ENCODE measurements at places on chromosomes 5 and 9. TPM values are rescaled to one million over a fixed set of nuclear protein-coding genes. Genes with fewer than 3 reads are reported as not detected.

CDC25C gene
- polyA plus RNA-seq: 4.5 TPM

PTGR1 gene
- polyA plus RNA-seq: 88.5 TPM

DNA sequence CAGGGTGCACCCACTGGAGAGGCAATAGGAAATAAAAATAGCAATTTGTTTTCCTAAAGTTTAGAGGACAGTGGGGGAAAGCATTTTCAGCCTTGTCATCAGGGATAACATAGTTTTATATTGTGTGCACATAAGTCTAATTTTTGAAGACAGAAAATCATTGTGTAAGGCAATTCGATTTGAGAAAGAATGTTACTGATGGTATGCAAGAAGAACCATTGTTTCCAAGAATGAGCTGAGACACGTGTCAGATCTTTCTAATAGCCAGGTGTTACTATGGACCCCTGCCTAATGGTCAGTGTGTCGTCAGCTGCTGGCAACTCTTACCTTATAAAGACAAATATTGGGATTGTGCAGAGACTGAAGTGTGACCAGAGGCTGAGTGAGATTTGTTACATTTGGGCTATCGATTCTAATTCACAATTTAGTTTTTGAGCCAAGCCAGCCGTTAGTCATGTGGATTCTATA lies 67.1 kb upstream of the PPP2R2B start:
- DNase-seq: no peak

GRCh38 chr9:102855641-102856040 lies 139.5 kb upstream of the CYLC2 start:
- no peak for DNase-seq

- DNase-seq: no peak
These were observed 210.1 kb downstream of the FBXL17 start for GRCh38 chr5:108171759-108172158.

LAMC3 gene
- polyA plus RNA-seq: 0.66 TPM

DNA sequence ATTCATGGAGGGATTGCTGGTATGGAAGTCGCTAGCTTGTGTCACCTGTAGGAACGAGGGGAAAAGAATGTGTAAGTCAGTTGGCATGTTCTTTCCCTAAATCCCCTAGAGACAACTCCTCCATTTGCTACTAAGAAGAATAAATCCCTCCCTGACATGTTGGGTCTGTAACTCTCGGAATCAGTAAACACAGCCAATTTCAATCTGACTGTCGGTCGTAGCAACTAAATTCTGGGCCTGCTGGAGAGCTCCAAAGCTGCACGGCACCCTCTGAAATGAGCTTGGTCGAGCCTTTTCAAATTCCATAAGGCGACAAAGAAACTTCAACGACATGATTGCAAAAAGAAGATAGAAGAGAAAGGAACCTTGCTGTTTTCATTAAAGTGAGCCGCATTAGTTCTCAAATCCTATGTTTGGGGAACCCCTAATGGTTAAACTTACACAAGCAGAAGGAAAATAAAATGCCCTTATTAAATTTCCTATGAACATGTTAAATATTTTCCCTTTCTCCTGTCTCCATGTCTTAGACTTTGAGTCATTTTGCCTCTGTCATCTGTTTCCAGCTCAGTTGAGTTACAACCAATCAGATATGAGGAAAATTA lies 735.8 kb upstream of the WWC1 start:
- DNase-seq: no peak

GRCh38 chr9:75064307-75065025 lies 23.5 kb downstream of the NMRK1 start:
- DNase-seq: no peak

DNA sequence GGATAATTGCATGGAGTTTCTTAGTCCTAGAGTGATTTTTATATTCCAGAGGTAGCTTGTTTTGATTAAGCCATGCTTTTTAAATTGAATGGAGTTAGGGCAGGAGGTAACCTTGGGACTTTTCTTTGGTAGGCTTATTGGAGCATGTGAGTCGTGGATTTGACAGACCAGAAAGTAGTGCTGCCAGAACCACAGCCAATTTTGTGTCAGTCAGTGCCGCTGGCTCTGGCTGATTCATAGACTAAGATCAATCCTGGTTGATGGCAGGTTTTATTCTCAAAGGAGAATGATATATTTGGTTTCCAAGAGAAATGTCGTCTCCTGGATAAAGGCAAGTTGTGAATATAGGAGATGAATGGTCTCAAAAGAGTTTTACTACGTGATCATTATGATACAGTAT lies 20.3 kb downstream of the RAI14 start:
- DNase-seq: no peak

- DNase-seq: no peak
These were observed 291.9 kb downstream of the NFIB start for GRCh38 chr9:14021871-14022525.

- DNase-seq: no peak
These were observed 128.7 kb upstream of the PITX1 start for GRCh38 chr5:135162661-135163265.

DNA sequence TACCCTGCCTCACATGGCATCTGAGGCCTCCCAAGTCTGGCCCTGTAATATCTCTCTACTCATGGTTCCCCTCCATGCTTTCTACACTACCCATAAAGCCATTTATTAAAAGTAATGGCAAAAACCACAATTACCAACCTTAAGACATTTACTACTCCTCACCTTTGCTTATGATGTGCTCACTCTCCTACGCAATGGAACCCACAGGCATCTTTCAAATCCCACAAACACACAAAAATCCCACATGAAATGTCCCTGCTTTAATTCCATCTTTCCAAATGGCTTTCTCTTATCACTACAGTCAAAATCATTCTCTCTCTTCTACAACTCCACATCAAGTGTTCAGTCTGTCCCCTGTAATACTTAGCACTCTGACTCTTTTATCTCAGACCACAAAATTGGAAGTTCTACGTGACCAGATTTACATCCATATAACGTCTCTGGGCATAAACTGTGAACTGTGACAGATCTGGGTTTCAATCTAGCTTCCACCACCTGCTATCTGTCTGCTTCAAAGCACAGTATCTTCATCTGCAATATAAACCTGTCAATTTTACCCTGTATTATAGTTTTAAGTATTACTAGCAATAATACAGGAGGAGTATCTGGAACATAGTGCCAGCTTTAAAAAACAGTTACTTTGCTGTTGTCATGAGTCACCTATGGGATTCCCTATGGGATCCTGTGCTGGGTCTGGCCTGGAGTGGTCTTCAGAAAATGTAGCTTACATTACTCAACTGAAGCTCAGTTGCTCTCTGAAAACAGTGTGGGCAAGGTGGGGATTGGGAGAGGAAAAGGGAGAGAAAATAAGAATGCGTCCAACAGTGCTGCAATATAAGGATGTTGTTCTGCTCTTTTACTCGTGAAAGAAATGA lies 137.1 kb upstream of the TRIM32 start:
- no peak for DNase-seq

GRCh38 chr9:109806506-109807115 lies 26.6 kb downstream of the PALM2AKAP2 start:
- DNase-seq: no peak

GRCh38 chr5:82512025-82512424 lies 233.9 kb upstream of the RPS23 start:
- DNase-seq: no peak

GRCh38 chr5:80931411-80931810 lies 28.8 kb upstream of the RASGRF2 start:
- DNase-seq: no peak

DNA sequence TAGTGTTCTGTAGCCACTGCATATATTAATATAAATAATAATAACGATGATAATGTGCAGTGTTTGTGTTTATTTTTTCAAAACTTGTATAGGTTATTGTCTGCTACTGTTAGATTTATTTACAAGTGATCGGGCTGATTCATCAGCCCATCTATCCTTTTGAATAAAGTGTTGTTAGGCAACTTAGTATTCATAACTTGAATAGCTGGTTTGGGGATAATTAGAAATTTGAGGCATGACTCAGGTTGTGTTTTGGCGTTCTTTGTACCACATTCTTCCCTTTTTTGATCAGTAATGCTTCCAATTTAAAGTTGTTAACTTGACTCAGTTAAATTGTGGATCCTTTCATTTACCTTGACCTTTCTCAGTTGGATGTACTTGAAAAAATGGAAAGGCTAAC lies 69.7 kb downstream of the FOCAD start:
- DNase-seq: no peak

All from large intestine (tissue), 12 donors.